ENCODE measurements at places on chromosomes 11 and 22.

GRCh38 chr11:60378354-60378753, at the start of gene MS4A7:
TSS of gene MS4A7 (plus strand) at chr11:60378532. CDS start at chr11:60383142, 4,610 bp downstream.
- peak; percentile 22 for DNase-seq

- no peak for DNase-seq
Measured at GRCh38 chr11:113458189-113458588, 17.0 kb downstream of the DRD2 start.

- no peak for DNase-seq
Measured at GRCh38 chr11:131658952-131659351, 288.5 kb downstream of the NTM start.

DNA sequence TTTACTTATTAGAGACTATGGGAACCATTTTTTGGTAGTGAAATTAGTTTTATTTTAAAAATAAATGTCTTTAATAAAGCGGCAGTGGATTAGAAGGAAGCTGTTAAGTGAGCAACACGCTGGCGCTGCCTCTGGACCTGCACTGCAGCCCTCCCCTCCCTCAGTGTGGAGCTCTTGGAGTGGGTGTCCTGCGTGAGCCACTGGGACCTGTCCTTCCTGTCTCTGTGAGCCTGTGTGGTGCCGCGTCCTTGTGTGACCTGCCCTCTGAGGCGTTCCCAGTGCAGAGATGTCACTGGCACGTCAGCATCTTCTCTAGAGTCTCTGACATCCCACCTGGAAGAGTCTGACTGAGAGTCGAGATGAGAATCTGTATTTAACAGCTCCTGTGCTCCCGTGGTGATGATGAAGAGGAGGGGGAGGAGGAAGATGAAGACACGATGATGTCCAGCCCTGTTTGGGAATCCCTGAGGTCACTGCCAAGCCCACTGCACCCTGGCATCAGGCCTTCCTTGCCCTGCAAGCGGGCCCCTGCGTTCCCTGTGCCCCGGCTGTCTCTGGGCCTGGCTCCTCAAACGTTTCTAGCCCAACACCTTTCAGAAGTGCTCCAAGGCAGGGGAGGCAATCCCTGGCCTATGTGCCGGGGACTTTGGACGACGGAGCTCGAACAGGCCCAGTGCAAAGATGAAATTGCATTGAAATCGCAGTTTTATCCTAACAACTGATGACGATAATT, 271.8 kb downstream of the TBC1D22A start:
- DNase-seq: no peak

DNA sequence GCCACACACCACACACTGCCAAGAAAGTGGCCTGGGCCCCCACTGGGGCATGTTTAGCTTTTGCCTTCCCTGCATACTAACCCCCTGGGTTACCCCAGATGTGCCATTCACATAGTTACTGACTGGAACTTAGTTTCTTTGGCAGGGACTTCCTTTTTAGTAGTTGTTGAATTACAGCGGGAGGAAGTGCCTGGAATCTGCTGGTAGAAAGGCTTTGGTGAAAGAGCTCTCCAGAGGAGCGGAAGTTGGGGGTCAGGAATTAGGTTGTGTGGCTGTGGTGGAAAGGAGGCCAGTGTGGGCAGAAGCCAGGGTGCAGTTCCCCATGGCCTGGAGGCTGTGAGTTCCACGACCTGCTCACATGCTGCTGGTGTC, 69.0 kb downstream of the MED15 start:
- DNase-seq: no peak

- no peak for DNase-seq
Measured at GRCh38 chr11:11532574-11532973, 89.2 kb downstream of the GALNT18 start.

DNA sequence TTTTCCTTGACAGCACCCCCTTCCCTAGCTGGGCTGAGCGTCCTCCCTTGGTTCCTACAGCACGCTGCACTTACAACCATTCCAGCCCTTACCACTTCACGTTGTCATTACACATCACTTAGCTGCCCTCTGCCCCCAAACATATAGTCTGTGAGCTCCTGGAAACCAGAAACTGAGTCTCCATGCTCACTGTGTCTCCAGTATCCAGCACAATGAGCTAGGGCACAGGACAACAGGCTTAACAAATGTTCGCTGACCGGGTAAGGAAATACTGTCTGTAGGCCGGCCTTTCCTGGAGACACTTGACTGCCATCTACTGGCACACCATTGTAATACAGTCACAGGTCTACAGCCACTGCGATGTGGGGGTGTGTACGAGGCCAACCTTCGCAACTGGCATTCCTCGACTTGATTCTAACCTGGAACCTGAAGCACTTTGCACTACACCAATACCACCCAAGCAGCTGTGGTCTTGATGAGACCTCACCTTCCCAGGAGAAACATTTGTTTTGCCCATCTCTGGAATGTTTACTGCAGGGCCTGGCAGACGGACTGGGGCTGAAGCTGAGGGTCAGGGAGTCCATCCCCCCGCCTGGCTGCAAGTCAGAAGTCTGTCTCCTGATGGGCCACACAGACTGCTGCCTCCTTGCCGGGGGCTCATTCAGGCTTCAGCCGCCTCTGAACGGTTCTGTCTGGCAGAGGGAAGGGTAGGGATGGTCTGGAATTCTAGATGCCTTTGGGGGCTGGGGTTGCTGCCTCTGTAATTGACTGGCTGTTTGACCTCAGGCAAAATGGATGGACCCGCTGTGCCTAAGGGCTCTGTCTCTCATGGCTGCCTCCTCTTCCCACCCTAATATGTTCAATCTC, 72.0 kb downstream of the SYN3 start:
- DNase-seq: peak; percentile 74

DNA sequence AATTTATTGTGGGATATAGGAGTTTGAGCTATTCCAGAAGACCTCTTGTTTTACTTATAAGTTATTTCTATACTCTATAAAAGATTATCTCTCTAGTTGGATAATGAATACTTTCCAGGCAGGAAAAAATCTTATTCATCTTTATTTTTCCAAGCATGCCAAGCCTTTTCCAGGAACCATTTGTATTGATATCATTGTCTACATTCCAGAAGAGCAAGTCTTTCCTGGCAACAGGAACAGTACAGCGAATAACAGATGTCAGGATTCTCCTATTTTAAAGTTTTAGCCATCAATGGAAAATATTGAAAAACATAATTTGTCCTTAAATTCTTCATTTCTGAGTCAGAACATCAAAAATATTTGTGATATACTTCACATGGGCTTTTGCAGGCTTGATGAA, 5.2 kb upstream of the NXPE1 start:
- no peak for DNase-seq

DNA sequence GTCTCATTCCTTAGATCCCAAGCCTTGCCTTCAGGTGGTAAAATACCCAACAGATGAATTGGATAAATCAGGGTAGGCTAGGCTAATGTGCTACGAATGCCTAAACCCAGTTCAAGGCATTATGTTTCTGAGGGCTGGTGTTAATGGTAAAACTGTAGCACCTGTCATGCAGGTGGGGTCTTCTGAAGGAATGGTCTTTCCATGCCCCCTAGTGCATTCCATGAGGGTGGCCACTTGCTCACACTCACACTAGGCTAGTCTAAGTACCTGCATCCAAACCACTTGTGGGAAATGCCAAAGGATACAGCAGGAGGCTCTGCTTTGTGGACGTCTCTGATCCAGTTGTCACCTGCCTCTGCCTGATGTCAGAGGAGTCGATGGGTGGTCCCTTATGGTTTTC, 24.2 kb upstream of the UCP3 start:
- no peak for DNase-seq

DNA sequence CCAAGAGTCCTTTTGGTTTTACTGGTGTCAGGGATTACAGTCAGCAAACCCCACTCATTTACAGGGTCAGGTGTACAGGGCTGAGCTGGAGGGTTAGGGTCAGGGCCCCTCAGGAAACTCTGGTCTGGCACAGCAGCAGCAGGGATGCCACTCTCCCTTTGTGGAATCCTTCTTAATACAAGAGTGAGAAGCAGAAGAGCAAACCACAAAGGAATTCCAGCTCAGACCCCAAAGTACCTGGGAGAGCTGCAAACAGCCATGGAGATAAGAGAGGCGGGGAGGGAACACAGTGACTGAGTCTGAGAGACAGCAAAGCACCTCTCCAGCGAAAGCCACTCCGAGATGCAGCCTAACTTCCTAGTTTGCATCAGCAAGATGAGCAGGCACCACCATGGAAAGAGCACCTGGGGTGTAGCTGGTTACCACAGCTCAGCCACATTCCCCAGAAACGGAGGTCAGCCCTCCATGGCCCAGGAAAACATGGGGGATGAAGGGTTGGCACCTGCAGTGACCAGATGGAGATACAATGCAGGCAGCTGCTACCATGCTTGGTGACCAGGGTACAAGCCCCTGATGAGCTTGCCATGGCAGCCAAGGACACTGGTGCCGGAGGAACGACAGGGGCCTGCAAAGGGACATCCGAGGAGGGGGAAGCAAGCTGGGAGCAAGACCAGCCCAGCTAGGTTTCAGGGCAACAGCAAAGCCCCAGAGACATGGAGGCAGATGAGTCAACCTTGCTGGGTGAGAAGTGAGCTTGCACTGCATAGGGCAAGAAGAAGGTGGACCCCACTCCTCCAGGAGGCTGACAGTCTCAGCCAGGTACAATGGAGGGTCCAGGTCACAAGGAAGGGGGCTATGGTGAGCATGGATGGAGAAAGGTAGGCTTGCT, 3.9 kb downstream of the BET1L start:
- no peak for DNase-seq

- DNase-seq: peak; percentile 60
Measured at GRCh38 chr22:23516304-23516703, 63.8 kb downstream of the IGLL1 start.

- no peak for DNase-seq
Measured at GRCh38 chr22:19036523-19037273, 85.5 kb downstream of the DGCR2 start.

GRCh38 chr22:46580940-46581537, 39.1 kb upstream of the GRAMD4 start:
- DNase-seq: no peak

- DNase-seq: peak; percentile 96
Measured at GRCh38 chr11:57425565-57426438, 1.1 kb downstream of the SLC43A3 start.

GRCh38 chr11:26777372-26777808, 55.5 kb upstream of the SLC5A12 start:
- DNase-seq: peak; percentile 17

All from thyroid gland (tissue), 4 donors.